Left ventricle myocardium inferior (tissue), 1 donor: ENCODE measurements at places on chromosomes 7 and 10. TPM values are rescaled to one million over a fixed set of nuclear protein-coding genes. Genes with fewer than 3 reads are reported as not detected.

GRCh38 chr10:91210435-91210834 is 10.0 kb upstream of the PCGF5 start:
- H3K4me1 ChIP-seq: peaks cover 54% of the 10 kb centered on the region
- H3K27me3 ChIP-seq: no peaks in the 10 kb centered on the region

GRCh38 chr7:74220229-74220628 is 10.4 kb downstream of the LAT2 start:
- no peak overlapping the region for H3K27ac ChIP-seq
- H3K4me1 ChIP-seq: no peaks in the 10 kb centered on the region
- no peak for DNase-seq
- H3K4me3 ChIP-seq: no peak overlapping the region

- H3K4me3 ChIP-seq: no peak overlapping the region
- peaks cover 65% of the 10 kb centered on the region for H3K4me1 ChIP-seq
- DNase-seq: no peak
- peaks cover 12% of the 10 kb centered on the region for H3K36me3 ChIP-seq
- peak overlapping the region; percentile 45 for H3K27ac ChIP-seq
Measured at GRCh38 chr7:134818613-134819345, 39.3 kb downstream of the CALD1 start.

GRCh38 chr7:32588657-32589056 is 93.4 kb downstream of the AVL9 start:
- no peak overlapping the region for H3K4me3 ChIP-seq
- DNase-seq: no peak
- peaks cover 53% of the 10 kb centered on the region for H3K36me3 ChIP-seq
- no peaks in the 10 kb centered on the region for H3K27me3 ChIP-seq
- peak overlapping the region; percentile 94 for H3K27ac ChIP-seq

DNA sequence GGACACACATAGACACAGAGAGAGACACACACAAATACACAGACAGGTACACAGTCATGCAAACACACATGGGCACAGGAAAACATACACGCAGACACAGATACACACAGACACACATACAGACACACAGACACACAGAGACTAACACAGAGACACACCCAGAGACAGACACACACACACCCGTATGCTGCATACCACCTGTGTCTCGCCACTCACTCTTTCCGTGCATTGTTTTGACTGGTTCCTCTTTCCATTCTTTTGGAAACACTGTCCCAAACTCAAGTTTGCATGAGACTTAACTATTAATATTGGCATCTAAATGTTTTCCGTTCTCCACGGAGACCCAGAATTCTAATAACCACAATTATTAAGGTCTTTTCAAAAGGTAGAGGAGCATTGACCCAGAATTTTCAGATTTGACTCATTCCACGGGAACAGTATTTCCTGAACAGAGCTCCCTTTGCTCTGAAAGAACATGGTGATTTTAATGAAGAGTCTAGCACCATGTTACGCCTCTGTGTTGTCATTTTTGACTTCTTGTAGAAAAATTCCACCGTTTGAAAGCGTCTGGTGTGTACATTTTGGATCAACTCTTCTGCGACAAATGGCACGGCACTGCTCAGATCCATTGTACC is 141.2 kb upstream of the RNF32 start:
- no peak overlapping the region for H3K4me3 ChIP-seq
- peaks cover 27% of the 10 kb centered on the region for H3K27me3 ChIP-seq
- no peaks in the 10 kb centered on the region for H3K4me1 ChIP-seq
- H3K36me3 ChIP-seq: no peaks in the 10 kb centered on the region

COL13A1 gene
- total RNA-seq: 2.5 TPM

DNA sequence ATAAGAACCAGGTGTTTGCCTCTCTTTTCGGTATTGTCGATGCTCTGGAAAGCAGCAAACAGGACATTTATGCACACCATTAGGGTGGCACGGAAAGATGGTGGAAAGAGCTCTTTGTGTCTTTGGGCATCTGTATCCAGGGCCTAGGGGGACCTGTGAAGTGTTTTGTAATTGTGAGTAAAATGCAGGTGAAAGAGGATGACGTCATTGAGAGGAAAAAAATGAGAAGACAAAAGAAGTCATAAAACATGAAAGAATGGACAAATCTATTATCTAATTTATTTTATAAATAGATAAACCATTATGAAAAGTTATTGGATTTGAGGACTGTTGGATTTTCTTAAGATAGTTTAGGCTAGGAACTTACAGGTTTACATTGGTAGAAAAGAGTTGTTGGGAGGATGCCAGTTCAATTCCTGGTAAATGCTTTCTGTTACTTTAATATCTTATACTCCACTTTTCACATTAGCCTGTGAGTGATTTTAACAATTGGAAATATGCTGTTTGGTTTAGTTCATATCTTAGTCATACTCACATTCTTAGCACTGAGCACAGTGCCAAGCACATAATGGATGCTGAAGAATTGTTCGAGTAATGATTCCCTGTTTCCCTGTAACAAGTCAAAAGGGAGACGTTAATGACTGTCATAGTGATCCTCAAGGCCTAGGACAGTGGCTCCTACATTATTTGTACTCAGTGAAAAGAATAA is 62.6 kb downstream of the EXOC4 start:
- no peaks in the 10 kb centered on the region for H3K27me3 ChIP-seq
- H3K4me3 ChIP-seq: no peak overlapping the region
- no peak for DNase-seq

DNA sequence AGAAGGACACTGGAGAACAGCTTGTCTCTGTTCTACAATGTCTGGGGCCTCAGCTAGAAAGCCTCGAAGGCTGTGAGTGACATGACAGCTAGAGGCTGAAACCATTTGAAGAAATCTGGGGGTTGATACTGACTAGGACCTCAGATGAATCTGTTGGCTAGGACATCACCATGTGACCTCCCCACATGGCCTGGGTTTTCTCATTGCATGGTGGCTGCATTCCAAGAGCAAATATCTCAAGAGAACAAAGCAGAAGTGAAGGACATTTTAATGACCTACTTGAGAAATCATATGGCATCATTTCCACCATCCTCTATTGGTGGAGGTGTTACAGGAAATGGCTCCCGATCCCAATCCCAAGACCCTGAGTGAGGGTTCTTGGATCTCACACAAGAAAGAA is 450.6 kb upstream of the AUTS2 start:
- no peak overlapping the region for H3K27ac ChIP-seq
- DNase-seq: no peak
- H3K36me3 ChIP-seq: no peaks in the 10 kb centered on the region
- H3K4me3 ChIP-seq: no peak overlapping the region

STRA8 gene
- not detected for total RNA-seq

- H3K27me3 ChIP-seq: no peaks in the 10 kb centered on the region
- peaks cover 16% of the 10 kb centered on the region for H3K4me1 ChIP-seq
- no peak overlapping the region for H3K27ac ChIP-seq
- no peaks in the 10 kb centered on the region for H3K36me3 ChIP-seq
- DNase-seq: peak; percentile 24
Measured at GRCh38 chr7:46146454-46147255, 225.6 kb upstream of the IGFBP3 start.
